ENCODE measurements at places on chromosomes 7 and 10.

DNA sequence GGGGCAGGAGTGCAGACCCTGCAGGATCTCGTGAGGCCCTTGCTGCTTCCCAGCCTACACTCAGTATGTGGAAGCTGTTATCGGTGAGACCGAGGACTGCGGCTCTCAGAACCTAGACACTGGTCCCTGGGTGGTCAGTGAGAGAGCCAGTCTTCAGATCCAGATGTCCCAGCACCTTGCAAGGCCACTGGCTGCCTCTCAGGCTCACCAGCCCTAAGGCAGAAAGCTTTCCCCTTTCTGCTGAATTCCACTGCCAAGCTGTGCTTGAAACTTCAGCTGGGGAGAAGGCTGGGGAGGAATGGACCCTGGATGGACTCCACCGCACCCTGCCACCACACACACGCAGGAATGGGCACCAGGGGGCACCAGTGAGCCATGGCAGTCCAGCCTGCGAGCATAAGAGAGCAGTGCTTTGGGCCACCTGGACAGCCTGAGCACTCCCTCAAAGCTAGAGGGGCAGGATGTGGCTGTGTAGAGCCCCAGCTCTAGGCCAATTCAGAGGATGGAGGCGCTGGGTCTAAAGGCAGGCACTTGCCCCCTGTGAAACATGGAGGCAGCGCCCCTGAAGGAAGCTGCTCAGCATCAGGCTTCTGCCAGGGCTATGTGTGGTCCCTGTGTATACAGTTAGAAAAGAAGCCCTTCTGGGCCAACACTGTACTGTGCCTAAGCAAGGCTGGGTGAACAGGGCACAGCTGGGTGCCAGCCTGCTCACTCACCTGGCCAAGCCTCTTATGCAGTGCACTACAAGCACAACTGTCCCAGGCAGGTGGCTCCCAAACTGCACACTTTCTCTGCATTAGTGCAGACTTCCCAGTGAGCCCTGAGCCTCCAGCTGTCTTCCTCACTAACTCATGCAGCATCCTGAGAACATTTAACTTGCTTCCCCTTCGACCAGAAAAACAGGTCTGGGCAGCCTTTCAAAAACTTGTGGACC is 21.6 kb downstream of the TMEM72 start:
- DNase-seq: peak; percentile 81

GRCh38 chr10:50552771-50553535 is 70.8 kb downstream of the SGMS1 start:
- no peak for DNase-seq

GRCh38 chr10:62755662-62756653 is 48.6 kb upstream of the ADO start:
- DNase-seq: peak; percentile 19

- no peak for DNase-seq
Measured at GRCh38 chr10:99785646-99786045, 3.2 kb downstream of the ABCC2 start.

GRCh38 chr10:124909563-124909962 is 32.4 kb upstream of the ZRANB1 start:
- no peak for DNase-seq

GRCh38 chr10:273088-273487 is 137.8 kb downstream of the ZMYND11 start:
- DNase-seq: no peak

- no peak for DNase-seq
Measured at GRCh38 chr10:52599551-52600200, 172.9 kb downstream of the MBL2 start.

- DNase-seq: no peak
Measured at GRCh38 chr10:122007415-122007814, 18.5 kb downstream of the TACC2 start.

- no peak for DNase-seq
Measured at GRCh38 chr7:101124376-101125056, 2.4 kb upstream of the SERPINE1 start.

DNA sequence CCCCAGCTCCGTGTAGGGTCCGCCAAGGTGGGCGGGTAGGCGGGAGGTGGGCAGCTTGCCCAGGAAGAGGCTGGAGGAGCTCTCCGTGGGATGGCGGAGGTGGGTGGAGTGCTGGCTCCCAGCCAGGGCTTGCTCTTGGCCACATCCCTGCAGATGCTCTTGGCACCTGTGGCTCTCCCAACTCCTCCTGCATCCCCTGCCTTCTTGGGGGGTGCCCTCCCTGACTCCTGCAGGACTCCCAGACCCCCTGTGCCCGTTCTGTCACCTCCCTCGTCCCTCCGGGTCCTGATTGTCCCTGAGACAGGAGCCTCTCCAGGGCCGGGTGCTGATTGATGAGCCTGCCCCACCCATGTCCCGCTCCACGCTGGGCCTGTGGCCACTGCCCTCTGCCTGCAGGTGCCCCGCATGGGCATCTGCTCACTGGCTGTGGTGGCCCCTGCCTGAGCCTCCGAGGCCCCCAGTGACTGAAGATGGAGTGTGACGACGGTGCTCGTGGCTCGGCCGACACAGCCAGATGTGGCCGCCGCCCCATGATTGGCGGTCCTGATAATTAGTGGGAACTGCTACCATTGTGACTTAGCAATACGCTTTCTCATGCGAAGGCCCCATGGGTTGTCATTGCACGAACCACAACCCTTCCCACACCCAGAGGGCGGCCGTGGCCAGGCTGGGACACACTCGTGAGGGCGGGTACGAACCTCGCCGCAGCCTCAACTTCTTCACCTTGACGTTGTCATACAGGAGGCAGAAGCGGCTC is 23.6 kb downstream of the CFAP46 start:
- no peak for DNase-seq

DNA sequence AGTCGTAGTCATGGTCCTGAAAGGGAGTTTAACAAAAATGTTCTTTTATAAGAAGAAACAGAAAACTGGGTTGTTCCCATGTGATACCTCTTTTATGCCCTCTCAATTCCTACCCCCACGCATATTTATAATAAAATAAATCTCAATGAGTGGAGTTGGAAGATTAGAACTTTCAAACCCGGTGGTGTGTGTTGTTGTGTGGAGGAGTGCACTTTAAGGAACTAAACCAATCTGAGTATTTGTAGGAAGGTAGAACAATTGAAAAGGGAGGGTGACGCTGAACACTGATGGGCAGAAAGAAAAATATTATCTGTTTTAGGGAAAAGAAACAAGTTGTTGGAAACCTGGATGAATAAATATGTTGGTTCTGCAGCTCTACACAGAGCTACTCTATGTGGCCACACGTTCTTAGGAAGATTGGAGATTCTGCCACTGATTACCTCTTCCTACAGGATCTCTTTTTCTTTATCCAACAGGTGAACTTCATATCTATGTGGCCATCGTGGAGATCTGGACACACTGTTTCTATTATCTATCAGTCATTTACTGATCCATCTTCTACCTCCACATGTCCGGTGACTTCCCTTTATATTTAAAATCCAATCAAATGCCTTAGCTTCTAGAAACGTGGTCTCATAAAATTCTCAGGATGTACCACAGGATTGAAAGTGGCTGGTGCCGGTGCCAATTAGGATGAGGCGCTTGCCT is 13.1 kb upstream of the GATA3 start:
- no peak for DNase-seq

GRCh38 chr7:96534221-96534620 is 175.4 kb downstream of the SEM1 start:
- DNase-seq: no peak

DNA sequence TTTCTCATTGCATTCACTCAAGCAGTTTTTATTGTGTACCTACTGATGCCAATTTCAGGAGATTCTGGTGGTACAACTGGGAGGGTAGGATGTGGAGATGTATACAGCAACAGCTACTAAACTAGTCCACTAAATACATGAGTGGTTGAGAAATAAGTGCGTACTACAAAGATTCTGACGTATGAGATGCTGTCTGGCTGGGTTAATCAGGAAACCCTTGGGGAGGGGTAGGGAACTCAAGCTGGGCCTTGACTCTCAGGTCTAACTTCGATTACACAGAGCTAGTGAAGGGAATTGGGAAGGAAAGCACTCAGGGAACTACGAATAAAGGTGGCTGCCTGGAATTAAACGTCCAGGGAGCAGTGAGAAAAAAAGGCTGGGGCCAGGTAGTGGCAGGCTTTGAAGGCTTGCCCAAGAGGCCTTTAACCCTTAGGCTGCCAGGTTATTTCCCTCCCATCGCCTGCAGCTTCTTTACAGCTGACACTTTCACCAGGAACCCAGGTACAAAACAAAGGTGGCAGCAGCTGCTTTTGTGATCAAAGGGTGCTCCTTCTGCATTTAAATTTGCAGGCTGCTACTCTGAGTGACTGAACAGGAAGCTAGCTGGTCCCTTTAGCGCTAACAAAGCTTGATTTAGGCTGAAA is 3.2 kb downstream of the MMS19 start:
- no peak for DNase-seq

DNA sequence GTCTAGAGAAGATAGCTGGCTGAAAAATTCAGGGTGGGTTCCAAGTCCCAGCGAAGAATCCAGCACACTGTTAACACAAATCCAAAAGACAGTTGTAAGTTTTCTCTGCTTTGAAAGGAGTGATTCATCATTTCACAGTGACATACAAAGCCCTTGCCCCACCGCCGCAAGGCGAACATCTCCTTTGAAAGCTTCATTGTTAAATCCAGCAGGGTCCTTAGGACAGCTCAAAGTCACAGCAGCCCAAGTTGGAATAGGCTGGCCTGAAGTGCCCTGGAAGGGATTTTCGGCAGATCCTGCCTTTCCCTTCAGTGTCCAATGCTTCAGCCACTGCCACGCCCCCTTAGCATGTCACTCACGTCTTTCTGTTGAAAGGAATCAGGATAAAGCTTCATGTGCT is 526.1 kb downstream of the CALN1 start:
- no peak for DNase-seq

DNA sequence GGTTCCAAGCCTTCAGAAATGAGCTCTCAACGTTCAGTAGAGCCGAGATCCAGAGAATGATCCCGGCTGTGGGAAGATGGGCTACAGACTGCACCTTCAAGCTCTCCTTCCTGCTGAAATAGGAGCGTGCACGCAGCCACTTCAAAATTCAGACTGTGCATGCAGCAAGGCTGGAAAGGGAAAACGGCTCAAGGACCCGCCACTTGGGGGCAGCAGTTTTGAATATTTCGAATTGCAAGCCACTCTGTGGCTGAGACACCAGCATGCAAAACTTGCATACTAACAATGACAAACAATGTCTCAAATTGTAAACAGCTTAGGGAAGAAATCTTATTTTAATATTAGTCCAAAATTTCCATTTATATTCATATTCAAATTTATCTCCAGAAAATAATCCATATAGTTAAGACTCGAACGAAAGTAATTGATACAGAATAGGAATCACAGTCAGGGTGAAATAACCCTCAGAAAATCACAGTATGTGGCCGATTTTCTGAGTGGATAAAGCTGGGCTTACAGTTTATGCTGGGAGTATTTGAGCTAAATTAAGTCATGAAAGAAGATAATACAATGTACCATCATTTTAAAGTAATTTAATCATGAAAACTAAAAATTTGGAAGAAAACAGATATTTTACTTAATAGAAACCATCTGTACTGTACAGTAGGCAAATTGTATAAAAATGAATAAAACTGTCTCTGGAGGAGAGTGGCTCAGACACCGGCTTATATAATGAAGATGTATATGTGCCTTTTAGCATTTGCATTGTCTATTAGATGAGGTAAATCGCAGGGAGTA is 137.9 kb upstream of the MKI67 start:
- peak; percentile 54 for DNase-seq

GRCh38 chr7:80231707-80232106 is 97.1 kb downstream of the GNAI1 start:
- no peak for DNase-seq

GRCh38 chr7:75776295-75776971 is 4.4 kb upstream of the CCL26 start:
- no peak for DNase-seq

DNA sequence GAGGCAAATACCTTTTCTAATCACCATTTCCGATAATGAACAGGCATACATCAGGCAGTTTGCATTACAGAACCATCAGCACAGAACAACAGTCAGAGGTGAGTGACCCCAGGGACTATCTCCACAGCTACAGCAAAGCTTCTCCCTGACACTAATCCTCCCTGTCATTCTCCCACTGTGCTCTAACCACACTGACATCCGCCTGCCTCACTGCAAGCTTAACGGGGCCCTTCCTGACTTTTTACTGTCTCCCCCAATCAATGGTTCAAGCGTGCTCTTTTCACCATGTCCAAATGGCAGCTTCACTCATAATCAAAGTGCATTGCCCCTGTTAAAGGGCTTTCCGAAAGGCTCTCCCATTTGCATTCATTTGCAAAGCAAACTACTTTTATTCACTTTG is 196.3 kb downstream of the DNAJC1 start:
- no peak for DNase-seq

DNA sequence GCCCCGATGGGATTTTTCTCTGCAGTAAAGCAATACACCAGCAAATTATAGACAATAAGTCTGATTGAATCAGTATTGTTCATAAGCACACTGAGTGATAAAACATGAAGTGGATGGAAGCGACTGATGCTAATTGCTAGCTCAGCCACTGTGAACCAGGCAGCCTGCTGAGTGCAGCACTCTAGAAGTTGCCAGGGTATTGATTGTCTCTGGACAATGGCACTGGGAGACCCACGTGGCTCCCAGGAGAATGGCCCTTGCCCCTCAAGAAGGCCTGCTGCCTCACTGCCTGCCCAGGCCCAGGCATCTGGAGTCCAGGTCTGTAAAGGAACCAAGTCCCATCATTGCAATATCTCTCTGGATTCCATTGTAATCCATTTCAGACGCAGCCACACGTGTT is 80.4 kb upstream of the TCERG1L start:
- no peak for DNase-seq

- no peak for DNase-seq
Measured at GRCh38 chr10:98659951-98660350, 213.2 kb upstream of the HPS1 start.

GRCh38 chr10:75512203-75512933 is 80.9 kb downstream of the LRMDA start:
- DNase-seq: no peak

- no peak for DNase-seq
Measured at GRCh38 chr7:96426027-96426426, 104.1 kb upstream of the SLC25A13 start.

DNA sequence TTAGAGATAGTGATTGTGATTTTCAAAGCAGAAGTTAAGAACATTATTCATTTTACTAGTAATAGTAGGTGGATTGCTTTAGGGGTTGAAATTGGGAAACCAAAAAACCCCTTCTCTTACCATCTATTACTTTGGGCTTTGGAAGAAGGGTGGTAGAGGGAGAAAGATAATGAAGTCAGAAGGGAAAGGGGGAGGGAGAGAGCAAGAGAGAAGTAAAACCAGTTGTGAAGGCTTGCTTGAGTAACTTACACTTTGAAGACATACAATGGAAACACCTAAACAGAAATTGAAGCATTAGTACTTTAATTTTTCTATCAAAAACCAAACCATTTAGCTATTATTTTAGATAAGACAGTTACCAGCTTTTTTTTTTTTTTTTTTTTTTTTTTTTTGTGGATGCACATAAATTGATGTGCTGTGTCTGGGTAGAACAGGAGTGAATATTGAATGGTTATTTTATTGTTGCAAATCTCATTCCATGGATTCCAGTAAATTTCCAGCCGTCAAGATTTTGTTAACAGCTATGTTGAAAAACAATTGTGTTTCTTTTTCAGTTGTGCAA is 5.5 kb downstream of the PRKAR2B start:
- DNase-seq: no peak
